ENCODE measurements at places on chromosomes 3 and 15.

- H3K27ac ChIP-seq = no peak overlapping the region
- no peak overlapping the region for H3K4me3 ChIP-seq
- no peaks in the 10 kb centered on the region for H3K36me3 ChIP-seq
- H3K27me3 ChIP-seq = peaks cover 27% of the 10 kb centered on the region
- H3K4me1 ChIP-seq = no peaks in the 10 kb centered on the region
Observed at GRCh38 chr15:28037969-28038590, 61.0 kb downstream of the OCA2 start.

DNA sequence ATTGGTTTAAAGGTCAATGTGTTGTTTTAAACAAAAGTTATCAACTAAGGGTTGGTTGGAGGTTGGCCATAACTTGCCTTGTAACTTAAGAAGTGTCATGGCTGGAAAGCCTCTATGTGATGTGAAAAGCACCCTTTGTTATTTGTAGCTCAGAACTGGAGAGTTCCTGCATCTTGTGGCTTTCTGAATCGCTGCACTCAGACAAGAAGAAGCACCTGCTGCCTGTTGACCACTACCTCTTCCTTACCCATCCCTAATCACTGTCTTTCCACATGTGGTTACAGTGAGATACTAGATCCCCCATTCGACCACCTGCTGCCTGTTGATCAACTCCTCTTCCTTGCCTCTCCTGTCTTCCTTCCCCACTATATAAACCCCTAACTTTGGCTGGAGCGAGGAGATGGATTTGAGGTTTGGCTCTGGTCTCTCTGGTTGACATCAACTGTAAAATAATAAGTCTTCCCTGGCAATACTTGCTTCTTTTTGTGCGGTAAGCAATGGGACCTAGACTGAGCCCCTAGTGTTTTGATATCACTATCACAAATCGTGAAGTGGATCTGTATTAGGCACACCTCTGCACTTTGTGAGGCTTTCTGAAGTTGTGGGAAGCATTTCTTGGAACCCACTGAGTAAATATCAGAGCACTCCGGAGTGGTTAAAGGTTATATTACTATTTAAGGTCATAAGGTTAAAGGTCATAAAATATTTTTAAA, 13.8 kb downstream of the RPL39L start:
- no peaks in the 10 kb centered on the region for H3K36me3 ChIP-seq
- H3K27ac ChIP-seq = no peak overlapping the region
- peaks cover 13% of the 10 kb centered on the region for H3K4me1 ChIP-seq
- no peaks in the 10 kb centered on the region for H3K27me3 ChIP-seq
- DNase-seq = no peak
- no peak overlapping the region for H3K4me3 ChIP-seq

DNA sequence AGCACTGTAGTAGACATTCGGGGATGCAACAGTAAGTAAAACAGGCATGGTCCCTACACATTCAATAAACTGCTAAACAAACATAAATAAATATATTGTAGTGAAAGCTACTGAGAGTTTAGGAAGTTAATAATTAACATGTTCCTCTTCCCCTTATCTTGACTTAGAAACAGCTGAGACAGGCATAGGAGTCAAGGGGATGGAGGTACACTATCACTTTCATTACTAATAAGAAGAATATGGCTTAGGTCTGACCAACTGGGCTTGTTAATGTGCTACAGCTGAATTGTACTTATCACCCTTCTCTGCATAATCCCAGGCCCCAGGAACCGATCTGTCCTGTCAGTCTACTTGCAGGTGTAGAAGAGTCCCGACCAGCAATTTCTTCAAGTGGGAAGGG, 116.3 kb upstream of the DAZL start:
- no peak overlapping the region for H3K27ac ChIP-seq
- H3K4me3 ChIP-seq = no peak overlapping the region
- no peak for DNase-seq
- H3K4me1 ChIP-seq = peaks cover 7% of the 10 kb centered on the region

- H3K36me3 ChIP-seq = peaks cover 2% of the 10 kb centered on the region
- H3K27ac ChIP-seq = peak overlapping the region; percentile 51
Observed at GRCh38 chr15:73941449-73941848, 15.2 kb downstream of the LOXL1 start.

DNA sequence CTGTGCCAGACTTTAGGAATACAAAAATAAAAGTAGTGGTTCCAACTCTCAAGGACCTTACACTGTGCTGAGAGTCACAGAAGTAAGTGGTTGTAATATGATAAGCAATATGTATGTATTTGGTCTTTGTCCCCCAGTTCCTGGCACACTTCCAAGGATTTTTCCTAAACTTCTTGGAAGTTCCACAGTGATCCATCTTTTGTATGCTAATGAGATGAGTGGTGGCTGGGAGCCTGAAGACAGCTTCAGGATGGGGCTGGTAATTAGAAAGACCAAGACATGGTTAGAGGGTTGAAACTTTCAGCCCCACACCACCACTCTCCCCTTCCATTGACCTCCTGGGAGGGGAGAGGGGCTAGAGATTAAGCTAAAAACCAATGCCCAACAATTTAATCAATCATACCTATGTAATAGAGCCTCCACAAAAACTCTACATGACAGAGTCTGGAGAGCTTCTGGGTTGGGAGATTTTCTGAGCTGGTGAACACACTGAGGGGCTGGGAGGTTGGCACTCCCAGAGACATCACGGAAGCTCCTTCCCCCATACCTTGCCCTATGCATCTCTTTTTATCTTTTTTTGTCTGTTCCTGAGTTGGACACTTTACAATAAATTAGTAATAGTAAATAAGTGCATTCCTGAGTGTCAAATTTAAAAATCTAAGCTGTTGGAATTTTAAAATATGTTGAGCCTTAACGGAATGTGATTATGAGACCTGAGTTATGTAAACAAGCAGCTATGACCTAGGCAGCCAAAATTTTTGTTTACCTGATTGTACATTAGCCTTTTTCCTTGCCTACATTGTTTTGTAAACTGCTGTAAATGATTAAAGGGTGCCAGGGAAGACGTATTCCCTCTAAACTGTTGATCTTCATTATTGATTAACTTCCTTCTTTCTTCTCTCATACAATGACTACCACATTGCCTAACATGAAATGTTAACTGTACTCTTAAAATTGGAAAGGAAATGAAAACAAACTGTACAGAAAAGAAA, 24.3 kb downstream of the CD200R1L start:
- no peaks in the 10 kb centered on the region for H3K36me3 ChIP-seq
- H3K4me1 ChIP-seq = no peaks in the 10 kb centered on the region
- H3K4me3 ChIP-seq = no peak overlapping the region
- H3K27me3 ChIP-seq = no peaks in the 10 kb centered on the region
- no peak for DNase-seq
- no peak overlapping the region for H3K27ac ChIP-seq

GRCh38 chr3:176554264-176554663, 643.0 kb downstream of the TBL1XR1 start:
- DNase-seq = no peak
- H3K36me3 ChIP-seq = no peaks in the 10 kb centered on the region
- H3K4me3 ChIP-seq = no peak overlapping the region
- H3K27ac ChIP-seq = no peak overlapping the region
- H3K27me3 ChIP-seq = no peaks in the 10 kb centered on the region

GRCh38 chr15:96972201-96972600, 641.7 kb downstream of the NR2F2 start:
- H3K36me3 ChIP-seq = peaks cover 1% of the 10 kb centered on the region
- DNase-seq = no peak
- no peak overlapping the region for H3K4me3 ChIP-seq
- H3K4me1 ChIP-seq = no peaks in the 10 kb centered on the region
- H3K27me3 ChIP-seq = no peaks in the 10 kb centered on the region
- H3K27ac ChIP-seq = no peak overlapping the region

GRCh38 chr15:100101426-100102089, 240.2 kb downstream of the ADAMTS17 start:
- peaks cover 1% of the 10 kb centered on the region for H3K36me3 ChIP-seq
- no peaks in the 10 kb centered on the region for H3K27me3 ChIP-seq
- no peaks in the 10 kb centered on the region for H3K4me1 ChIP-seq

DNA sequence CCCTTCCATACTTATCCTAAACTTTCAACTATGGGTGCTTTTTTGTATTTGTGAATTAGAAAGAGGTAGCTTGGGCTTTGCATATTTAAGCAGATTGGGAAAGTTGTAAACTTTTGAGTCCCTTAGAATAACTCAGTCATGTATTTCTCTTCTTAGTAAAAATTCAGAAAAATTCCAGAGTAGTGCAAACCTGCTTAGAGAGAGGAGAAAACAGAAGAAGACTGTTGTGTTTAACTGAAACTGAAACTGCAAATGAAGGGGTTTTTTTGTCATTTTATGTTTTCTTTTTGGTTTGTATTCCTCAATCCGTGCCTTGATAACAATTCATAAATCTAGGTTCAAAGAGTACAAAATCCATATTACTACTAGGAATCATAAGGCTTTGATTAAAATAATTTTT, 31.3 kb downstream of the CD200 start:
- no peak for DNase-seq
- no peaks in the 10 kb centered on the region for H3K27me3 ChIP-seq
- H3K4me3 ChIP-seq = no peak overlapping the region
- no peak overlapping the region for H3K27ac ChIP-seq
- H3K4me1 ChIP-seq = no peaks in the 10 kb centered on the region

- H3K4me3 ChIP-seq = no peak overlapping the region
- no peaks in the 10 kb centered on the region for H3K4me1 ChIP-seq
- DNase-seq = no peak
- no peak overlapping the region for H3K27ac ChIP-seq
Observed at GRCh38 chr3:3353153-3353552, 173.7 kb upstream of the CRBN start.

- DNase-seq = no peak
- H3K4me3 ChIP-seq = no peak overlapping the region
- H3K36me3 ChIP-seq = no peaks in the 10 kb centered on the region
- no peak overlapping the region for H3K27ac ChIP-seq
Observed at GRCh38 chr15:56774356-56774755, 41.0 kb upstream of the ZNF280D start.

DNA sequence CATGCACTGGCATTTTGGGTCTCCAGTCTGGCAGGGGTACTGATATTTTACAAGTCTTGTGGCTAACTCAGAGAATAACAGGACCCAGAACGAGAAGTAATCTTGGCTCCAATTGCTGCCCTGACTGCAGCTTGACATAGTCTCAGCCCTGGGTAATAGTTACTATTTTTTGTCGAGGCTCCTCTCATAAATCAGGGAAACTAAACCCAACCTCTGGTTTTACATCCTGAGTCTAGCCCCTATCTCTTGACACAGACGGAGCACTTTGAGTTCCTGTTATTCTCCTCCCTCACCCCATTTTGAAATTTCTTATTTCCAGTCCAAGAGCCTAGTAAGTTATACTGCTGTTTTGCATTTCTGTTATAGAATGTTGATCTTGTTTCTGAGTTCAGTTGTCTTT, 276.1 kb upstream of the GOLIM4 start:
- no peaks in the 10 kb centered on the region for H3K4me1 ChIP-seq
- H3K36me3 ChIP-seq = no peaks in the 10 kb centered on the region
- no peak for DNase-seq
- no peaks in the 10 kb centered on the region for H3K27me3 ChIP-seq

DNA sequence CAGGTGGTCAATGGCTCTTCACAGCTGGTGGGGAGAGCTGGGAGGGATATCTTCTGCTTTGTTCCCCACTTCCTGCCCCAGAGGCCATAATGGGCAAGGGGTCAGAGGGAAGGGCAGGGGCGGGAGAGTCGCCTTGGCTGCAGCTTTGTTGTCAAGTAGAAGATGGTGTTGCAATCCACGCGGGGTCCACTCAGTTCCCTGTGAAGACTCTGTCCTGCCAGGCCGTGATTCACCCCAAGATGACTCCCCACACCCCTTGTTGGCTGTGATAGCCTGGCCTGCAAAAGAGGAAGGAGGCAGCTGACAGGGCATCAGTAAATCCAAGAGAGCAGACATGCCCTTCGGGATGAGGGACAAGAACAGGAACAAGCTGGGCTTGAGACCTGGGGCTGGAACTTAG, 6.9 kb downstream of the GALNT15 start:
- H3K36me3 ChIP-seq = no peaks in the 10 kb centered on the region
- no peak overlapping the region for H3K27ac ChIP-seq
- H3K4me3 ChIP-seq = no peak overlapping the region
- DNase-seq = no peak
- H3K4me1 ChIP-seq = peaks cover 9% of the 10 kb centered on the region
- H3K27me3 ChIP-seq = peaks cover 27% of the 10 kb centered on the region

DNA sequence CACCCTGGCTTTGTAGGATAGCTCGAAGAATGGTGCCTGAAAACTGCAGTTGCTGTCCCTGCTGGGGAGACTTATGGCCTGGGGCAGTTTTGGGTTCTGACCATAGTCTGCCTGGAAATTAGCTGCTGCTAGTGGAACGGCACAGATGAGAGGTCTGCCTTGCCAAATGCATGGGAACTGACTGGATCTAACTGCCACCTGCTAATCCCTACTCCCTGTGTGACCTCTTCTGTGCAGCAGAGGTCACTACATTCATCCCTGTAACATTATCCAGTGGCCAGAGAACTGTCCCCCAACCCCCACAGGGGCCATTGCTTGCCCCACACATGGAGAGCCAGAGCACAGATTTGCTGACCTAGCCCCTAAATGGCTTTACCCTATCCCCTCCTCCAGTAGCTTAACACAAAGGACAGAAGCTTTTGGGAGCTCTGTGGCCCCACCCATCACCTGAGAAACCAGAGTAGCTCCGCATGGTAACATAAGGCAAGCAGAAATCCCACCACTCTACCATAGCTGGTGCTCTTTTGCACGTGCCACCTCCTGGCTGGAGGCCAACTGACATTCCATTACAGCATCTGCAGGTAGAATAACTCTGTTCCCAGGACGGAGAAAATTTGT, 840.0 kb downstream of the EPHA3 start:
- no peaks in the 10 kb centered on the region for H3K36me3 ChIP-seq
- H3K4me1 ChIP-seq = no peaks in the 10 kb centered on the region
- no peak for DNase-seq
- no peak overlapping the region for H3K27ac ChIP-seq

GRCh38 chr3:171646357-171647133, 163.7 kb downstream of the PLD1 start:
- H3K27ac ChIP-seq = no peak overlapping the region
- H3K36me3 ChIP-seq = no peaks in the 10 kb centered on the region
- H3K4me3 ChIP-seq = no peak overlapping the region

Data from central memory CD8-positive, alpha-beta T cell (primary cell).